Cortex of kidney (tissue), 1 donor: ENCODE measurements at places on chromosomes 2 and 18.

GRCh38 chr2:200007306-200007705 is 51.9 kb downstream of the MAIP1 start:
- DNase-seq: no peak

- DNase-seq: no peak
Measured at GRCh38 chr2:240595381-240596079, 9.0 kb downstream of the CAPN10 start.

DNA sequence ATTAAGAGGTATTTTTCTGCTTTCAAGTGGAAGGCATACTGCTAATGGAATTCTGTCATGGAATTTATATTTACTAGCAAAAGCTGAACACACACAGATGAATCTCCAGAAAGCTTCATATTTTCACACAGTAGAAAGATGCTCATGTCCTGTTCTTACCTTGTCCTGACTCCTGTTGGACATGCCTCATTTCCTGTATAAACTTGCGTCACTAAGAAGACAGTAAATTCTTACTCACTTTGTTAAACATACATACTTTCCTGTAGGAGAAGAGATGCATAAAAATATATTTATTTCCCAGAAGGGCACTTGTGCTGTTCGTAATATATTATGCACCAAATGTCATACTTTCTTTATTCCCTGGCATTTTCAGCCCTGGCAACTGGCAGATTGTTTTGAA is 238.3 kb upstream of the RASGRP3 start:
- DNase-seq: no peak

- DNase-seq: no peak
Measured at GRCh38 chr2:234981197-234982095, 29.6 kb downstream of the SH3BP4 start.

GRCh38 chr18:35049111-35050027 is 8.2 kb downstream of the MAPRE2 start:
- DNase-seq: no peak

DNA sequence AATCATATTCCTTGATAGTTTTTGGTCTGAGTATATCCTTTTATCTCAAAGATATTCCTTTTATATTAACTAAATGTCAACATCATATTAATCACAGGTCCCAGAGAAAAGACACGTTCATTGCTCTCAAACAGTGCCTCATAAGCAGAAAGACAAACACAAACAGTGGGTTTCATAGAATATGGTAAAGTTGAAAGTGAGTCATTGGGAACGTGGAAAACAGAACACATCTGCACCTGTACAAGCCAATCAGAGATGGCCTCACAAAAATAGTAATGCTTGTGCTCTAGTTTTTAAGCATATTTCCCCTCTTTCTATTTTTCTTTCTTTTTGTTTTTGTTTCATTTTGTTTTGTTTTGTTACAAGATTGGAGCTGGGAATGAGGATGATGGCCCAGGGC is 328.4 kb upstream of the MAP2 start:
- DNase-seq: no peak

GRCh38 chr2:70888366-70888922 is 47.3 kb upstream of the ATP6V1B1 start:
- no peak for DNase-seq

DNA sequence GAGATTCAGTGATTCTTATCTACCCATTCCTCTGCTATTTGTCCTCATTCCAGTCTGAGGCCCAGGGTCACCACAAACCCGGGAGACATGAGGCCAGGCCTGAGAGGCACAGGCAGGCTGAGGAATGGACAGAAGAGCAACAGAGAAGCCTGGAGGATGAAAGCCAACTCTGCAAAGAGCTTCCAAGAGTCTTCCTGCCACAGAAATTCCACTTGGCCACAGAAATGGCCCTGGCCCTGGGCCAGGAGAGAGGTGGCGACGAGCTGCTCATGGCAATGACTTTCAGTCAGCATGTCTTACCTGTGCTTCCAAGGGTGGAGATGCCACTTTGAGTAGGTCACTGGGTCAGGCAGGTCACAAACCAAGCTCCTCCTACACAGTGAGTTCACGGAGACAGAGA is 155.3 kb upstream of the PKDCC start:
- no peak for DNase-seq

GRCh38 chr2:37414470-37414949 is 70.1 kb downstream of the QPCT start:
- no peak for DNase-seq

- no peak for DNase-seq
Measured at GRCh38 chr18:26074246-26074645, 16.2 kb downstream of the SS18 start.

DNA sequence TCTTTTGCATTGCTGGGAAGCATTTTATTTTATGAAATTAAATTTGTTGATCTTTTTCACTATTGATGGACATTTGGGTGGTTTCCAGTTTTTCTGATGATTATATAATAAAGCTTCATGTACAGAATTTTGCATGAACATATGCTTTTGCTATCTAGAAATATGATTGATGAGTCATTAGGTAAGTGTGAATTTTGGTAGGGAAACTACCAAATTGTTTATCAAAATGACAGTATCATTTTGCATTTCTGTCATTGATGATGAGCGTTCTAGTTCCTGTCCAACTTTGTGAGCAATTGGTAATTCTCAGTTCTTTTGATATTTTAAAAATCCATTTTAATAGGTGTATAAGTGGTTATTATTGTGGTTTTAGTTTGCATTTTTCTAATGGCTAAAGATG is 67.7 kb downstream of the TAF4B start:
- no peak for DNase-seq

DNA sequence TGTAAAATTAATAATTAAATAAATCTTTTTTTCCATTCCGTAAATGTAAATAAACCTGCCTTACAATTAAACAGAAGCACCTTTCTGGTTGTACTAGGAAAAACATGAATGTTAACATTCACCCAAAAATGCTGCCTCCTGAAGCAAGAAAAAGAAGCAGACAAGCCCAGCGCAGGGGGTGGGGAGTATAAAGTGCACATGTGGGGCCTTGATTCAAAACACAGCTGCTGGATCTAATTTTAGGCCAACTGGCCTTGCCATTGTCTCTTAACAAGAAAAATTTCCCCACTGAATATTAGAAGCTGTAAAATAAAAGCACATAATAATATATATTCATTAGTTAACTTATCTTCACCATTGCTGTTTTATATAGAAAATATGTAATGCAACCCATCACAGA is 28.3 kb downstream of the TCF4 start:
- no peak for DNase-seq

GRCh38 chr2:178279142-178279541 is 84.8 kb downstream of the OSBPL6 start:
- DNase-seq: no peak

- DNase-seq: no peak
Measured at GRCh38 chr2:206443735-206444527, 599 bp downstream of the ADAM23 start.

DNA sequence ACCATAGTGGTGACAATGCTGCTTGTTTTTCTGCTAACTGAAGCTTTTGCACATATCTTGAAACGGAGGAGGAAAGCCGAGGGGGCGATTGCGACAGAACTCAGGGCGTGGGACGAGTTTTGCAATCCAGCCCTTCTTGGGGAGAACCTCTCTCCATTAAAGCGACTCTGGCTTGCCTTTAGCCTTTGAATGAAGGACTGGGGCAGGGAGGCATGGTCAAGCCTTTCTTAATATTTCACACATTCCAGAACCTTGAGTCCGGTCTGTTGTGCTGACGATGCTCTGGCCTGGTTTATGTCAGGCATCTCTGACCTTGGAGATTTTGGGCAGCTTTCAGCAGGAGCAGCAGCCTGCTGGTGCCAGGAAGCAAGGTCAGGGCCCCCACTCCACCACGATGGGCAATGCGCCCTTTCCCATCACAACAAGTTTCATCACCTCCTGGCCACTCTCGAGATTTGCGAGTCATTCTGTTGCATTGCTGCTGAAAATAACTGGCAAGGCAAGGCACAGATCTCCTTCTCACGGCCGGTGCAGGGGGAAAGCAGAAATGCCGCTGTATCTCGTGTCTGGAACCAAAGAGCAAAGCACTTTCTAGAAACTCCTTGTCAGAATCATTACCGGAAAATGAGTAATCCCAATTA is 10.8 kb downstream of the EMILIN2 start:
- no peak for DNase-seq

DNA sequence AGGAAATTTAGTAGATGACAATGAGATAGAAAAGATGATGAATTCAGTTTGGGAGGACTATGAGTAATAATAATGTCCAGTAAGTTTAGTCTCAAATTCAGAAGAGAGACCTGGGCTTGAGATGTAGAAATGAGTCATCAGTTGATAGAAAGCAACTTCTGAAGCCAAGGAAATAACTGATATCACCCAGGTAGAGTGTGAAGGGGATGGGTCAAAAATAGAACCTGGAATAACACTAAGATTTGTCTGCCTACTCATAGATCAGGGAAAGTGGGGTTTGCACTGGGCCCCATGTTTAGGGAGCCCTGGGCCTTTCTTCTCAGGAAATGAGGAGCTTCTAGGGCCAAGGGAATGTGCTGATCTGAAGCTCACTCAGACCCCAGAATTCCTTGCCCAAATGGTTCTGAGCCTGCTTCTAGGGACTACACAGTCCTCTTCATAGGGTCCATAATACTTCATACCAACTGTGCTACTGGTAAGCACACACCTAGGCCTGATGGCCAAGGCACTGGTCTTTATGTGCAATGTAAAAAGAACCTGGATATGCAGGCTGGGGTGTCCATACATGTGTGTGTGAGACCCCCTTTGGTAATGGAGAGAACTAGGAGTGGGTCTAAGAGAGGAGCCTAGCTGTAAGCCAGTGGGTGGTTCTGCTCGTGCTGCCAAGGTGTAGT is 141.2 kb downstream of the IKZF2 start:
- no peak for DNase-seq
